ENCODE measurements at places on chromosomes 2 and 18.

DNA sequence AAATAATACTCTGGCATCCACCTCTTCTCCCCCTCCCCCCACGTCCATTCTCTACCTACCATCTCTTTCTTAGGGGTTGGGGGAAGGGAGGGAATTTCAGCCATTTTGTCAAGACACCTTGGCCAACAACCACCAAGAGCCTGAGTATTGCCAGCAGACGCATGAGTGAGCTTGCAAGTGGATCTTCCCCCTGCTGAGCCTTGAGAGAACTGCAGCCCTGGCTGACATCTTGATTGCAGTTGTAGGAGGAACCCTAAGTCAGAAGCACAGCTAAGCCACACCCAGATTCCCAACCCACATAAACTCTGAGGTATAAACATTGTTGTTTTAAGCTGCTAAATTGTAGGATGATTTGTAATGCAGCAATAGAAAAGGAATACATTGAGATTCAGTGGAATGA lies 165.6 kb downstream of the TMEFF2 start:
- DNase-seq, result no peak

- no peak for DNase-seq
Observed at GRCh38 chr2:229888031-229888430, 33.8 kb downstream of the TRIP12 start.

DNA sequence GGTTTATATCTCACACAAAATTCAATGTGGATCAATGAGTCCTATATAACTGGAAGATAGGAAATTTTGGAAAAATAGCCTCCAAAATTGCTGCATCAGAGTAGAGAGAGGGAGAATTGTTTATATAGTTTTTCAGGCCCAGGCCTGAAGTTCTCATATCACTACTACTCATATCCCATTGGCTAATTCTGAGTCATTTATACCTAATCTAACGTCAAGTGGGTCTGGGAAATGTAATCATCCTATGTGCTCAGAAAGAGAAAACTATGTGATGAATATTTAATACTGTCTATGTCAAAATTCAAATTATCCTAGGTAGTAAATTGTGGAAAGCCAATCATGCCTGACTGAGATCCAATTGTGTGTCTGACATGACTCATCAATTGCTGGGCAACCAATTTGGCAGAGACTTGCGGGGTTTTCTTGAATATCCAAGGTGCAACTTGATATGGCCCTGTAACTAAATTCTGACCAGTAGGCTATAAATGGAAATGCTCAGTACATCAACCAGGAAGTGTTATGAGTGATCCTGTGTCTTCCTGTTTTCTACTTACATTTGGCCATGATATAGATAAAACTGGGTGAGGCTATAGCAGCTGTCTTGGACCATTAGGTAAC lies 744.4 kb downstream of the KCNJ3 start:
- DNase-seq, result no peak

DNA sequence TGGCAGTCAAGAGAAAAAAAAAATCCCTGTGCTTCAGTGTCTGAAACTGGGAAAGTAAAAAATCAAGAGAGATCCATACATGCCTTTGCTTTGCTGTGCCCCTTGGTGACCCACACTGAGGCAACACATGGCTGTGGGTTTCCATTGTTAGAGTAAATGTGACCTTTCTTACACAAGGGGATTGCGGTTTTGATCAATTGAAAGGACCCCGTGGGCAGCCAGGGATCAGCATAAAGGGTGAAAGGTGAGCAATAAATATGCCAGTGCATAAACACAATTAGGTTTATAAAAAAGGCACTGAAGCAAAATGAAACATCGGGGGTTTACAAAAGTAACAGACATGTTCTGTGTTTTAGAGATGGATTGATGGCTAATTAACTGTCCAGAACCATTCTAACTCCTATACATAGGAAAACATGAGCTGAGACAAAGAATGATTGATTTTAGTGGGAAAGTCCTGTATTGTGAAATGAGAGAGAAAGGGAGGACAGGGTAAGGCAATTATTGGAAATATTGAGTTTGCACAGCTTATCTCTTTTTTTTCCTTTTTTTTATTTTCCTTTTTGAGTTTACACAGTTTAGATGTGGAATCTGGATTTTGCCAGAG lies 40.7 kb upstream of the BBS5 start:
- DNase-seq, result no peak

DNA sequence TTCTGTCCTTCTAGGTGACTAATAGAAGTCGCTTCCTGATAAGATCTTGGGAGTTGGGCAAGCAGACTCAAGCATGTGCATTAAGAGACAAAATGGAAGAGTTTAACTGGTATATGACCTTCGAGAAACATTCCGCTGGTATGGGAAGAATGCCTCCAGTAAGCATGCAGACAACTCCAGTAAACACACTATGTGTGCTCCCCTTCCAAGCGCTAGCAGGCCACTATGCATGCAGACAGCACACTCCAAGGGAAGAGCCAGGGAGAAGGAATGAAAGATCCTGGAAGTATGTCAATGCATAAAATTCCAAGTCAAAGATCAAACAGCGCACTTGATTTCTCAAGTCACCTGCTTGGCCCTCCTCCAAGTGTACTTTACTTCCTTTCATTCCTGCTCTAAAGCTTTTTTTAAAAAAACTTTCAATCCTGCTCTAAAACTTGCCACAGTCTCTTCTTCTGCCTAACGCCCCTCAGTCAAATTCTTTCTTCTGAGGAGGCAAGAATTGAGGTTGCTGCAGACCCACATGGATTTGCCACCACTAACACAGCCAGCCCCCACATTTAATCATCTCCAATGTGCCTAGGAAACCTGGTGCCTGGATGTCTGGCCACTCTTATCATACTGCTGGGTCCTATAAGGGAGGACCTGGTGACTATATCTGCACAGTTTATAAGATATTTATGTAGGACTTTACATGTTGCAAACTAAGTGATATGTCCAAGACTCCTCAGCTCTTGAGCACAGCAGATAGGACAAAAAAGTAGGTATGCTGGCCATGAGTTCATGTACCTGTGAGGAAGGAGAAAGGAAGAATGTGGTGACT lies 239.8 kb downstream of the PDE11A start:
- DNase-seq, result no peak

- no peak for DNase-seq
Observed at GRCh38 chr2:2788076-2788475, 457.0 kb upstream of the MYT1L start.

DNA sequence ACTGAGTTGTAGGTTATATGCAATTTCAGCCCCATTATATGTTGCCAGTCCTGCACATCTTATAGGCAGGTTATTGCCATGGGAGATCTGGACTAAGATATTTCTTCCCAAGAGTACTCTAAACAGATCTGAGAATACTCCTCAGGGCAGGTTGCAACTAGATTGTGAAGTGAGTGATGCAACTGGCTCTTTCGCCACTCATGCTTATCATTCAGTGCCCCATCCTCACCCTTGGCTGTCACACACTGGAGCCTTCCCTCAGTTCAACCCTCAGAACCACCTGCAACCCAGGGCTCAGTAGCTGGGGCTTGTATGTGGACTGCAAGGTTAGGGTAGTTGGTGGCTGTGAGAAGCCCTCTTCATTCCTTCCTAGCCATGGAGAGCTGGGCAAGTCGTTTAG lies 14.1 kb downstream of the MERTK start:
- no peak for DNase-seq

DNA sequence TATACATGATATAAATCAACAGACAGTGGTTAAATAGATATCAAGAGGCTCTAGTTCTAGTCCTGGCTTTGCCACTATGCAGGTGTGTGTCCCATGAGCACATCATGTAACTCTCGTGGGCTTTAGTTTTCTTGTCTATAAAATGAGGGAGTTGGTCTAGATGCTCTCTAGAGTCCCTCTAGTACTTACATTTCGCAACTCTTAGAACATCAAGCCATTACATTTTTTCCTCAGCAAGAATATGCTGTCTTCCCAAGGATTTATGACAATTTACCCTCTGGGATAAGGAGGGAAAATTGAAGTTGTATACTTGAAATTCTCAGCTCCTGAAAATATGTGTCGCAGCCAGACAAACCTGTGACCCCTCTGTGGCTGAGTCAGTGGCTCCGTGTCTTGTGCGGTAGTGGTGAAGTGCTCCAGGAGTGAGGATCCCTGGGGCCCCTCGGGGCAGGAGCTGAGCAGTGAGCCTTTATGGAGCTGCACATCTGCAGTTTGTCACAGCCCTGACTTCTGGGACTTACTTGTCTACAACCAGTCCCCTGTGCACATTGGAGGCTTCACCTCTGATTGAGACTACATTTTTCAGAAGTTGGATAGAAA lies 6.8 kb downstream of the PKP4 start:
- DNase-seq, result no peak

DNA sequence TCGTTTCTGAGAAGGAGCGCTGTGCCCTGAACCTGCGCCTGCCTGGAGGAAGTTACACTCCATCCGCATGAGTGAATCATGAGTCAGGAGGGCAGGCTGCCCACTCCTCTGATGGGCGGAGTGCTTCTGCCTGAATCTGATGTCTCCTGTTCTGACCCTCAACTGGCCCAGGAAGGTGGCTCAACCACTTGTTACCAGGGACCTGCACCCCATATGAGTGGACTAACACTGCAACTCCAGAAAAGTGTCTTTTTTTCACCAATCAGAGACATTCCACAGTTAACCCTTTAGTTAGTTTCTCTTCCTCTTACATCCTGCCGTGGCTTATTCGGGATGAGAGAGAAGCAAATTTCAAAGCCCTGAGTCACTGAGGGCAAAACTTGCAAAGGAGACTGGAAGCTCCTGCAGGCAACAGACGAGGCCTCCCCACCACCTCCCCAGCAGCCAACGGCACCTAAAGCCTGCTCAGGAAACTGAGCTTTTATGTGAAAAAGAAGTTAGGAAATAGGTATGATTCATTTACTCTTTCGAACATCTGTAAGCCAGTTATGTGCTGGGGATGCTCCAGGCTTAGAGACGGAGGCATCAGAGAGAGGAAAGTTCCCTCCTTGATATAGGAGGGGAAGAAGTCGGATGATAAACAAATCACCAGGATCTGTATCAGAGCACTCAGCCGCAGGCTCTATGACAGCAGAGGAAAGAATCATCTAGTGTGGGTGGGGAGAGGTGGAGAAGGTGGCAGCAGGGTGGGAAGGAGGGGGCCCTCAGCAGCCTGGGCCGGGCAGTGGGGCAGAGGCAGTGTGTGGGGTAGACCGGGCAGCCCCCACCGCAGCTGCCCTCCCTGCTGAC lies 30.9 kb downstream of the MBP start:
- no peak for DNase-seq

GRCh38 chr18:52077251-52077983 lies 262.6 kb upstream of the DCC start:
- no peak for DNase-seq

- DNase-seq, result no peak
Observed at GRCh38 chr2:217975626-217976025, 27.2 kb downstream of the TNS1 start.

DNA sequence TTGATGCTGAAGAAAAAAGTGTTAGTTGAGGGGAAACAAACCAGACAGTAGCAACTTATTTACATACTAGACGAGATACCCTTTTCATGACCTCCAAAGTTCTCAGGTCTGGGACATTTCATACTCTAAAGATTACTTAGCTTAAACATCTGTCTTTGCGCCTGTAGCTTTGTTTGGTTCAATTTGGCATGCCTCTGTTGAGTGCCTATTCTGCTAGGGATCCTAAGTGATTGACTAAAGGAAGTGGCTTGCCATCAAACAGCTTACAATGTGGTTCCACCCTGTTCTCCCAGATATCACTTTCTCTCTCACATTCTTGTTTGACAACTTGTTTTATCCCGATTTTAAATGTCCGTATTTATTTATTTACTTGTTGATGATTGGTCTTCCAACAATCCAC lies 488.8 kb downstream of the PARD3B start:
- no peak for DNase-seq

DNA sequence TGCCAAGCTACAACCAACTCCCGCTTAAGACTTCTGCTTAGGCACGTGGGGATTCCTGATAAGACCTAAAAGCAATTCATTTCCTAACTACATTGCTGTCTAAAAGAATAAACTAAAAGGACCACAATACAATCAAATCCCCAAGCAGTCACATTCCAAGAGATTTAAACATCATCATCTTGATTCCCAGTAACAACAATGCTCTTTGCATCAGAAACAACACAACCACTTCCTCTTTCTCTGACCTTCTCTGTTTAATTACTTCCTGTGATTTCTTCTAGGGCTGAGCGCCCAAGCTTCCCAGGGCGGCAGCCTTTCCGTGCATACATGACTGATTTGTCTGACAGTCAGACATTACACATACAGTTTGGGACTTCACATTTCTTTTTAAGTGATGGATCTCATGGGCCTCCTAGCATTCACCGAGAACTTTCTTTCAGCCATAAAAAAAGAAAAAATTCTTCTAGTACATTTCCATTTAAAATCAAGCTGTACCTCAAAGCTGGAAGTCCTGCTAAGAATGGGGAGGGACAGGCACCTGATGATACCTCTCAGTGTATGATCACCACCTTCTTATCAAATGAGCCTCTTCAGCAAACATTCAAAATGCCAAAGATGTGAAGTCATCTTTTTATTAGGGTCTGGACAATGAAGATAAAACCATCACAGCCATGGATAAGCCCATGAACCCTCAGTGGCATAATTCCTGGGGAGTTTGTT lies 11.5 kb downstream of the SPRED2 start:
- no peak for DNase-seq

GRCh38 chr2:55138014-55138881 lies 88.0 kb upstream of the RTN4 start:
- no peak for DNase-seq

- no peak for DNase-seq
Observed at GRCh38 chr2:165440367-165440766, 29.1 kb upstream of the CSRNP3 start.

- DNase-seq, result no peak
Observed at GRCh38 chr2:239749272-239749873, 275.8 kb downstream of the NDUFA10 start.

GRCh38 chr2:3386448-3386958 lies 7.0 kb downstream of the TRAPPC12 start:
- no peak for DNase-seq

GRCh38 chr18:55249550-55249949 lies 290.3 kb upstream of the CCDC68 start:
- DNase-seq, result no peak

- no peak for DNase-seq
Observed at GRCh38 chr18:22962004-22962403, 28.9 kb downstream of the RBBP8 start.

DNA sequence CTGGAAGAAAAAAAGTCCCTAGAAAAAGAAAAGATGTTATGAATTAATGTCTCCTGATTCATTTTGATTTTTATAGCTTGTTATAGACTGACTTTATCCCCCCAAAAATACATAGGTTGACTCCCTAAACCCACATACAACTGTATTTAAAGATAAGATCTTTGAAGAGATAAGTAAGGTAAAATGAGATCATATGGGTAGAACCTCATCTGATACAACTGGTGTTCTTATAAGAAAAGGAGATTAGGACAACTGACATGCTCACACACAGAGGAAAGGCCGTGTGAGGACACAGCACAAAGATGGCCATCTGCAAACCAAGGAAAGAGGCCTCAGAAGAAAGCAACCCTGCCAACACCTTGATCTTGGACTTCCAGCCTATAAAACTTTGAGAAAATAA lies 117.5 kb downstream of the CD226 start:
- DNase-seq, result no peak

Measured in activated naive CD4-positive, alpha-beta T cell (primary cell).